PC-3 (cell line): ENCODE measurements at places on chromosomes 12 and 14.

DNA sequence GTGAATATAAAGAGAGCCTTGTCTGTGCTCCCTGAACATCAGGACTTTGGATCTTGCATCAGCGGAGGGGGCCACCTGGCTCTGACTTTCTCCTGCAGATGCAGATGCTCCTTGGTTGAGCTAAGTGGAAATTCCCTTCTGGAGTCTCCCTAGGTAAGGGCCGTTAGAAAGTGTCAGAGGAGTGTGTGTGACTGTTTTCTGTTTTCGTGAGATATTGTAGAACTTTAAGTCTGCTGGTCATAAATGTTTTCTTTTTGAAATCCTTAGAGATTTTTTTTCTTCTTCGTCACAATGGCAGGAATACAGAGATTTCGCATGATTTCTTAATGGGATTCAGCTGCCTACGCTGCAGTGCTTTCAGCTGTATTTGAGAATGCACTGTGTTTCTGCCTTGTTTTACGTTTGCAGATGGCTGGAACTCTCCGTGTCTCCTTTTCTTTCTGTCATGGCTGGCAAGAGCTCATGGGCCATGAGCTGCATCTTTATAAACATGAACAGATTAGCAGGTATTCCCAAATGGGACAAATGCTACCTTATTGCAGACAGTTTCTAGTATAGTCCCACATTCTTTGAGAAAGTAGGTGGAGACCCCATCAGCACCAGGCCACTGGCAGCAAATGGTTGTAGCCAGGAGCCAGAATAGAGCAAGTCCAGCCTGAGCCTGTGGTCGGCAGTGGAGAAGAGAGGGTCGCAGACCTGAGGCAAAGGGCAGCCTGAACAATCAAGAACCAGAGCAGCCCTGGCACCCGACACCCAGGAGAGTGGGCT is 76.2 kb upstream of the FRMD6 start:
- DNase-seq: no peak

DNA sequence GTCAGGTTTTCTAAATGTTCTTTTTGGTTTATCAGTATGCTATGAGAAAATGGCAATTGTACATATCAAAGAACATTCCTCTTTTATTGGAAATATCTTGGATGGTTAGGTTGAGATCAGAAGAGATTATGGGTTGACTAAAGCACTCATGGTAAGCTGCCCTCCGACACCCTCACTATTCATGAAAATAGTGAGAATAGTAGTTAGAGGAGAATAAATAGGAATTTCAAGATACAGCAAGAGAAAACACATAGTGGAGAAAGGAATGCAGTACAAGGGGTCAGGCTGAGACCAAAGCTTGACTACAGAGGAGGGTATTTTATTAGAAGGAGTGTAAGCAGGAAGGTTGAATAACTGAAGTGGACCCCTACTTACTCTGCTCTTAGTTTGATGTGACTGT is 112.5 kb downstream of the PTPRQ start:
- DNase-seq: no peak

GRCh38 chr12:51118706-51119105 is 35.3 kb upstream of the CSRNP2 start:
- DNase-seq: peak; percentile 87

GRCh38 chr12:108318472-108319275 is 20.4 kb downstream of the CMKLR1 start:
- no peak for DNase-seq

- no peak for DNase-seq
Measured at GRCh38 chr12:102401087-102401486, 79.3 kb downstream of the IGF1 start.

DNA sequence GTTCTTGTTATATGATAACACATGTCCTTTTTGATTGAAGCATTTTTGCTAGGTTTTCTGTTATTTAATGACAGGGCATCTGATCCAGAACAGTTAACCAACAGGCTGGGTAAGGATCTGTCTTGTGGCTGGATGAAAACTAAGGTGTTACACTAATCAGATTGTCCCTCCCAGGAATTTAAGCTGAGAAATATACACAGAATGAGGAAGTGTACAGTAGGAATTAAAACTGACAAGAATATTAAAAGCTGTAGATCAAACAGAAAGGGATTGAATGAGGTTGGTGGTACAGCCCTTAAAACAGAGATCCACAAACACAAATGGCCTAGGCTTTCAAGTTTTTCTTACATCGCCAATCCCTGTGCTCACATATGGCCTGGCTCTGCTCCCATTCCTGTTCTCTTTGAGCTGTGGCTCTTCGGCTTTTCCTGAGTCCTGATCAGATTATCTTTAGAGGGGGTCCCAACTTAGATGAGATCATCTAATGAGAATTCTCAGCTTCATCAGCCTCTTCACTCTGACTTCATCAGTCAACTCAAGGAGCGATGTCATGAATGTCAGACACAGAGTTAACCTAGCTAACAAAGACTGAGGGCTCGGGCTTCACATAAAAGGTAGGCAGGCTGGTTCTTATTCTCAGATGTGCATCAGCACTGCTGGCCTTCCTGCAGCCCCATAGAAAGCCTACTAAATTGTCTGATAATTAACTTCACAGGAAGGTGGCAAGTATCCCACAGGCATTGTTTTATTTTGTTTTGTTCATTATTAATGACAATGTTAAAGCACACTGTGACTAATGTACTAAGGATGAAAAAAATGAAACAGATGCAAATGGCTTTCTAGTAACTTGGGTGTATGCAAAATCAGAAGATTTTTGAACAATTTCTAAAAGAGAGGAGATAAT is 11.4 kb downstream of the PYGL start:
- DNase-seq: no peak

GRCh38 chr12:118611295-118611694 is 234.9 kb downstream of the SUDS3 start:
- peak; percentile 6 for DNase-seq

- DNase-seq: peak; percentile 59
Measured at GRCh38 chr12:104342635-104343249, 39.2 kb downstream of the EID3 start.

DNA sequence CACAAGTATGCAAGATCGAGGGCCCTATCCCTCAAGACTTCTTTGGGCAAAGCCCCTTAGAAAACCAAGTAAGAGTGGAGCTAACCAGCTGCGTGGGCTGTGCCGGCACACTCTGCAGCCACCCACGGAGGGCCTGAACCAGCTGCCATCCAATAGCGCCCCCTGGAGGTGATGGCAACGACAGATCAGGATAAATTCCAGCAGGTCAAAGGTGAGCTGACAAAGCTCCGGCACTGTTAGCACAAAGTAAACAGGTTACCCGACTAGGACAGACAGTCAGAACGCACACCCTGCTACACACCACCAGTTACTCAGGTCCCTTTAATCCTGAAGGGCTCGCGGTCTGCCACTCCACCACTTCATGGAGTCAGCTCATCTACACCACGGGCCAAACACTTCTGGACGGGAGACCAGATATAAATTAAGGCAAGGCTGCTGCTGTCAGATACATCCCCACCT is 4.9 kb downstream of the ZBTB39 start:
- DNase-seq: peak; percentile 81

DNA sequence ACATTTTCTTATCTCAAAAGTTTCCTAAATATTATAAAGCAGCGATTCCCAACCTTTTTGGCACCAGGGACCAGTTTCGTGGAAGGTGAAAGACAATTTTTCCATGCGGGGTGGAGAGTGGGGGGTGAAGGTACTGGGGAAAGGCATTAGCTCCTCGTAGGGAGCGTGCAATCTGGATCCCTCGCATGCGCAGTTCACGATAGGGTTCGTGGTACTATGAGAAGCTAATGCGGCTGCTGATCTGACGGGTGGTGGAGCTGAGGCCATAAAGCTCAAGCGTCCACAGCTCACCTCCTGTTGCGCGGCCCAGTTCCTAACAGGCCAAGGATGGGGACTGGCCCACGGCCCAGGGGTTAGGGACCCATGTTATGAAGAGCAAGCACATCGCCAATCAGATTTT is 29.9 kb downstream of the NEUROD4 start:
- DNase-seq: no peak

- peak; percentile 75 for DNase-seq
Measured at GRCh38 chr14:73283608-73284379, 46.5 kb downstream of the PAPLN start.

DNA sequence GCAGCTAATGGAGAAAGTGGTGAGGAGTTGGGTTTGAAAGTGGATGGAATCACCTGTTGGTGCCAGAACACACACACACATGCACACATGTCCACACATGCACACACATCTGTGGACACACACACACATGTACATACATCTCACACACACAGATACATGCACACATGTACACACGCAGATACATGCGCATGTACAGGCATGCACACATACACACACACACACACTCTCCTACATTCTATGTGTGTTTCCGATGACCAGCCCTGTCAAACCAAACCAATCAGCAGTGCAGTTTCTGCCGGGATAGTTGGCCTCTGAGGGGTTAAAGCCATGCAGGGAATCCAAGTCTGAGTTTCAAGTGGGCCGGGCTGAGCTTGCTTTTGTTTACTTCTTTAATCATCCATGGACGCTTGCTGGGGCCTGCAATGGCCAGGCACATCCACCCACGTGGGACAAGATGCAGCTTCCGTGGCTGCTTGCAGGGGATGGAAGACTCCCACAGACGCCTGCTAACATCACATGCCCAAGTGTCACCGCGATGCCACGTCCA is 52.5 kb downstream of the GALNT9 start:
- DNase-seq: no peak

DNA sequence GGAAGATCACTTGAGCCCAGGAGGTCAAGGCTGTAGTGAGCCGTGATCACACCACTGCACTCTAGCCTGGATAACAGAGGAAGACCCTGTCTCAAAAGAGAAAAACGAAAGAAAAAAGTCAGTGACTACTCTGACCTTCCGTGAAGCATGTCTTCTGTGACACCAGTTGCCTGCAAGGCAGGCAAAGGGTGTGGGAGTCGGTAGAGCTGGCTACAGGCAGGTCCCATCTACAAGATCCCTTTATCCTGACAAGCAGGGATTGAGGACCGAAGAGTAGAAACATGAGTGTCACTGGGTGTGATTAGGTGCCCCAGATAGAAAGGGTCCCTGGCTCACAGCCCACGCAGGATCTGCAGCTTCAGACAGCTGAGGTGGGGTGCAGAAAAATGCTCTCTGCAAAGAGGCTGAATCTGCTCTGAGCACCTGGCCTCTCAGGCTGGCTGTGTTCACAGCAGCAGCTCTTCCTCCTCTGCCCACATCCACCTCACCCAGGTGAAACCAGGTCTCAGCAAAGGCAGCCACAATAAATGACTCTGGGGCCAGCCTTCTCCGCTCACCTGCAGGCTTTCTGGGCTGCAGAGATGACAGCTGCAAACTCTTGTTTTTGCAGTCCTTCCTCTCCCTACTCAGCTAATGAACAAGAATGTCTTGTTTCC is 28.6 kb upstream of the HSP90B1 start:
- DNase-seq: no peak

GRCh38 chr14:28656704-28657255 is 109.8 kb upstream of the FOXG1 start:
- peak; percentile 78 for DNase-seq

DNA sequence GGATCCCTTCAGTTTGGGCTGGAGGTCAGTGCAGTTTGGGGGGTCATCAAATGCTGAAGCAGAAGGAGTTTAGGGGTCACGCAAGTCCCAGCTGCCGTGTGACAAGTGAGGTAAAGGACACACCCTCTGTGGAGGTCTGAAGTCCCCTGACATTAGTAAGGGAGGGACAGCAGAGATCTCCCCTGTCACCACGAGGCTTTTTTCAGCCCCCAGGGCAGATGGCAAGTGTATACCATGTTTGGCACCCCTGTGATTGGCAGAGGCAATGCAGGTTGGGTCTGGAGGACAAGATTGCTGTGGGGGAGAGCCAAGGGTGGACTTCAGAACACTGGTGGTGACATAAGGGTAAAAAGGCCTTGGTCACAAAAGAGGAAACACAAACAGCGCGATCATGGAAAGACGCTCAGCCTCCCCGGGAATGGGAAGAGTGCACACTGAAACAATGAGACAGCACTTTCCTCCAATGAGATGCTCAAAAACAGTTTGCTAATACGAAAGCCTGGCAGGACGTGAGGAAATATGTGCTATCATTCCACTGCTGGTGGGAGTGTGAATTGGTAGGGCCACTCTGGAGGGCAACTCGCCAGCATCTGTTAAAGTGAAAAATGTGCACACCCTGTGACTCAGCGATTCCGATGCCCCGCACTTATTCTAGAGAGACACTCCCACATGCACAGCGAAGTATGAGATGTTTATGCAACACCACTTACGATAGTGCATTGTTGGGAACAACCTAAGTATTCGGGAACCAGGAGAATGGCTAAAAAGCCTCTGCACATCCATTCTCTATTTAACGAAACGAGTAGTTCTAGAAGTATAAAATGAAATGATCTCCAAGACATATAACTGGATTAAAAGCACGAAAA is 14.4 kb upstream of the CD27 start:
- DNase-seq: peak; percentile 94

DNA sequence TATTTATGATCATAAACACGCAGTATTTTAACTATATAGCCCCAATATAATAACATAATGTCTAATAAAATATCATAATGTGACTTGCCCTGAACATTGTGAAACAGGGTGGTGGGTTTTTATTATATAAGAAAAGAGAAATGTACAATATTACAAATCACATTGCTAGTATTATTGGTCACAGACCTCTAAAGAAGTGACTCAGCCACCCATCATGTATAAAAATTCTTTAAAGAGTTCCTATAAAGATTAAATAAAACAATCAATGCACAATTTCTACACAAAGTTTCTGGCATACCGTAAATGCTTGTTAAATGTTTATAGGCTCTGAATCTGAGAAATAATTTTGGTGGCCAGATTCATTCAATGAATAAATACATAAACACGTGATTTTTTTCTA is 28.9 kb downstream of the ABCC9 start:
- peak; percentile 88 for DNase-seq

GRCh38 chr14:74574090-74574433 is 38.0 kb downstream of the LTBP2 start:
- no peak for DNase-seq

- no peak for DNase-seq
Measured at GRCh38 chr14:45051180-45051579, 32.7 kb upstream of the PRPF39 start.

DNA sequence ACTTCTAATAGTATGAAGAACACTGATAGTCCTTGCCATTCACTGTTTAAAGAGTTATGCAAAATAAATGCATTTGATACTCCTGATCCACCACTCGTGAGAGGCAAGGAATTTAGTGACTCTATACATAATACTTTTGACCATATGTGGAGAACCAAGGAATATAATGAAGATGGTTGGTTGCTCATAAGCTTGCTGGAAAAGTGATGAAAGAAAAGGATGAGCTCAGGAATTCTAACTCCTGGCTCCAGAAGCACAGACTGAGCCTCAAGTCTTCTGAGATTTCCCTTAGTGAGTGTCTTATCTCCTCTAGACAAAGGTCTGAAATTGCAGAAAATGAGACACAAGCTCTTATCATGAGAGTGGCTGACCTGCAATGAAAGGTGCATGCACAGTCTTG is 57.1 kb upstream of the KRAS start:
- DNase-seq: no peak

DNA sequence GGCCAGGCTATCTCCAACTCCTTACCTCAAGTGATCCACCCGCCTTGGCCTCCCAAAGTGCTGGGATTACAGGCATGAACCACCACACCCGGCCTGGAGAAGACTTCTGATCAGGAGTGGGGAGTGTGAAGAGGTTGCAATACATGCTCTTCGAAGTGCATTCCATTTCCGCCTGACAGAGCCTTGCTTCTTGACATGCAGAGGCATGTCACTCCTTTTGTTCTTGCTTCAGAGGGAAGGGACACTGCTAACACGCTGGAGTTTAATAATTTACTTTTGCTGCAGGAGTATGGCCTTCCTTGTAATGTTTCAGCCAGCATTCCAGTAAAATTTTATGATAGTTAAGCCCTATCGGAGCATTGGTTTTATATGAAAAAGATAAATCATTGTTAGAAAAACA is 74.9 kb downstream of the SLC25A47 start:
- no peak for DNase-seq
